Pancreas (tissue), 10 donors: ENCODE measurements at places on chromosomes 16 and 17. TPM values are rescaled to one million over a fixed set of nuclear protein-coding genes. Genes with fewer than 3 reads are reported as not detected.

CEP112 gene
- 9.8 TPM for polyA plus RNA-seq

GRCh38 chr16:3363793-3364192, 8.1 kb downstream of the OR2C1 start:
- no peak for DNase-seq

- DNase-seq, result no peak
These were observed 12.4 kb downstream of the ITGB3 start for GRCh38 chr17:47265983-47266541.

DNA sequence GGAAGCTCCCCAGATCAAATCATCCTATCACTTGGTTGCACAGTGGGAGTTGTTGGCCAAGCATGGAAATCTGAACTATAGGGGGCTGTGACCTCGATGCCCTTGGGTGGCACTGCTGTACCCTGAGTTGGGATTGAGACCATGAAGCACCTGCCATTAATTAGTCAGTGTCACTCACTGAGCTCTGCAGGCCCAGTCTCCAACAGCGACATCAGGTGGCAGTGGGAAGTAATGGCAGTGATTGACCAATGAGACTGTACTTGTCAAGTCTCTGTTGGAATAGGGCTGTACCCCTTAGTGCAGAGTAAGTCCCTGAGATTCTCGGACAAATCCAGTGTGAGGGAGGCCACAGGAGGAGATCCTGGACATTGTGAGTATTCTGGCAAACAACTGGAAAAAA, 118.0 kb upstream of the RPL38 start:
- no peak for DNase-seq

DNA sequence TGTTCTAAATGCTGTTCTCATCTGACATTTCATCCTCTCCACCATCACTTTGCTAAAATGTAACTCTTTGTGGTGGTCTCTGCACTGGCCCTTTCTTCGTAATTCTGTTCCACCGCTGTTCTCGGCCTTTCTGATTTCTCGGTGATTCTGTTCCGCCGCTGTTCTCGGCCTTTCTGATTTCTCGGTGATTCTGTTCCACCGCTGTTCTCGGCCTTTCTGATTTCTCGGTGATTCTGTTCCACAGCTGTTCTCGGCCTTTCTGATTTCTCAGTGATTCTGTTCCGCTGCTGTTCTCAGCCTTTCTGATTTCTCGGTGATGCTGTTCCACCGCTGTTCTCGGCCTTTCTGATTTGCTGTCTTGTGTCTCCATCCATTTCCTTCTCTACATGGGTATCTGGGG, 12.3 kb downstream of the FOXF1 start:
- no peak for DNase-seq

DNA sequence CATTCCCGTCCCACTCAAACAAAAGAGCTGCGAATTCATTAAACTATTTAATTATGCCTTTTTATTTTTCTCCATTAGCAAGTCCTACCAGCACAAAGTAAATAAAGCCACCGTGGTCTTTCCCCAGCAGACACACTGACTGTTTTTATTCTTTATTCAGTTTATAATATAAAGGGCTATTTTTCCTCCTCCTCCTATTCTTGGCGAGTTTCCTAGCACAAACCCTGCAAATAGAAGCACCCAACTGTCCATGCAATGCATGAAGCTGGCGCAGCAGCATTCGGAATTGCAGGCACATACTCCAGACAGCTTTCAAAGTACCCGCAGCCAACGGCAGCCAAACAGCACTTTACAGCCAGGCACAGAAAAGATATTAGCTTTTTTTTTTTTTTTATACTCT, 583.4 kb upstream of the PSMD7 start:
- DNase-seq, result no peak
